ENCODE measurements at places on chromosomes 11 and 22.

GRCh38 chr11:27300974-27301373 lies 62.0 kb downstream of the CCDC34 start:
- DNase-seq: peak; percentile 36

DNA sequence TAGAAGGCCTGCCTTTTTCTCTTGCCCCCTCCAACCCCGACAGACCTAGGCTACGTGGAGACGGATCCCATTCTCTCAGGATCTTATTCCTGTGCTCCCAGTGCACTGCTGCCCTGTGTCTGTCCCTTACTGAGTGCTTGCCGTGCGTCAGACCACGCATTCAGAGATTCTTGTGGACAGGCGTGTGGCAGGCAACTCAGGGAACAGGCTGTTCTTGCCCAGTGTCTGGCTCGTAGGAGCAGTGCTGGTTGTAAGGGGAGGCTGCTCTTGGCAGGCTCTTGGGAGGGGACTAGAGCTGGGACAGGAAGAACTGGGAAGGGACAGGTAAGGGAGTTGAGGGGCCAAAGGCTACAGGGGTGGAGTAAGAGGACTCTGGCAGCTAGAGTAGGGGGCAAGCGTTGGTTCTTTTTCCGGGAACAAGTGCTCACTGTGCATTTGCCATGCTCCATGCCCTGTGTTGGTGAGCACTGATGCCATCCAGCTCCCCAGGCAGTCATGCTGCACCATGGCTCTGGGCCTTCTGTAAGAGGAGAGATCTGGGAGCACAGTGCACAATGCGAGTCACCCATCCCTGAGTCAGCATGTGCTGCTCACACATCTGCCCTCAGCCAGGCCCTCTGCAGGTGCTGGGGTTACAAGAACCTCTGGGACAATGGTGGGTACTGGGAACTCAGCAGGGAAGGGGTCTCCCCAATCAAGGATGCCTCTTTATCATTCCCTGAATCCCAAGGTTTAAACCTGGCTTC lies 119.1 kb downstream of the TBC1D22A start:
- peak; percentile 12 for DNase-seq

GRCh38 chr22:41263704-41264103 lies 22.3 kb downstream of the RANGAP1 start:
- DNase-seq: no peak

DNA sequence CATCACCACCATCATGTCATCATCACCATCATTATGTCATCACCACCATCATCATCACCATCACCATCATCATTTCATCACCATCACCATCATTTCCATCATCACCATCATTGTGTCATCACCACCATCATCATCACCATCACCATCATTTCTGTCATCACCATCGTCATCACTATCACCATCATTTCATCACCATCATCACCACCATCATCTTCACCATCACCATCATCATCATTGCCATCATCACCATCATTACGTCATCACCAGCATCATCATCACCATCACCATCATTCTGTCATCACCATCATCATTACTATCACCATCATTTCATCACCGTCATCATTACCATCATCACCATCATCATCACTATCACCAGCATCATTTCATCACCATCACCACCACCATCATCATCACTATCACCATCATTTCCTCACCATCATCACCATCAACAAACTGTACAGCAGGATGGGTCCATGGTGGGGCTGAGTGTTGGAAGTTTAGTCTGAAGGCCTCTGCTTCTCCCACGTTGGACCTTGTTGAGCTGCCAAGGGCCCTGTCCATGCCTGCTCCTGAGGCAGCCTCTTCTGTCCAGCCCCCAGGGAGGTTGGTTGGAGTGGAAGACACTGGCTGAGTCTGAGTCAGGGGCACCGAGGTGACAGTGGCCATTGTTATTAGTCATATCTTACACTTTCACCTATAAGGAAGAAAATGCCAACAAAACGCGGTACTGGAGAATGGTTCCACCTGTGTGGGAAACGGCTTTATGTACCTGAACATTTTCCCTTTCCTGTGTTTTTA lies 247.1 kb downstream of the TBC1D22A start:
- DNase-seq: no peak

DNA sequence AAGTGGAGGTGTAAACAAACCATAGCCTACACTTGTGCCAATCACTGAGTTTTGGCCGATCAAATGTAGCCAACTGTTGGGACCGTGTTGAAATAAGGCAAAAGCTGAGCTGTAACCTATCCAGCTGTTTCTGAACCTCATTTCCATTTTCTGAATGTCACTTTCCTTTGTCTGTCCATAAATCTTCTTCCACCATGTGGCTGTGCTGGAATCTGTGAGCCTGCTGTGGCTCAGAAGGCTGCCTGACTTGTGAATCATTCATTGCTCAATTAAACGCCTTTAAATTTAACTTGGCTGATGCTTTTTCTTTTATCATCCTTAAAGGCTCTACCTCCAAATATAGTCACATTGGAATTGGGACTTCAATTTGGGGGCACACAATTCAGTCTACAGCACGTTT lies 203.1 kb upstream of the MPPED2 start:
- peak; percentile 95 for DNase-seq

- DNase-seq: no peak
Measured at GRCh38 chr11:80973786-80974185, 1533.0 kb upstream of the TENM4 start.

- no peak for DNase-seq
Measured at GRCh38 chr11:28505232-28505631, 397.0 kb downstream of the METTL15 start.

GRCh38 chr22:27843441-27843840 lies 41.9 kb upstream of the MN1 start:
- no peak for DNase-seq

GRCh38 chr22:38228326-38228872 lies 26.6 kb downstream of the MAFF start:
- no peak for DNase-seq

DNA sequence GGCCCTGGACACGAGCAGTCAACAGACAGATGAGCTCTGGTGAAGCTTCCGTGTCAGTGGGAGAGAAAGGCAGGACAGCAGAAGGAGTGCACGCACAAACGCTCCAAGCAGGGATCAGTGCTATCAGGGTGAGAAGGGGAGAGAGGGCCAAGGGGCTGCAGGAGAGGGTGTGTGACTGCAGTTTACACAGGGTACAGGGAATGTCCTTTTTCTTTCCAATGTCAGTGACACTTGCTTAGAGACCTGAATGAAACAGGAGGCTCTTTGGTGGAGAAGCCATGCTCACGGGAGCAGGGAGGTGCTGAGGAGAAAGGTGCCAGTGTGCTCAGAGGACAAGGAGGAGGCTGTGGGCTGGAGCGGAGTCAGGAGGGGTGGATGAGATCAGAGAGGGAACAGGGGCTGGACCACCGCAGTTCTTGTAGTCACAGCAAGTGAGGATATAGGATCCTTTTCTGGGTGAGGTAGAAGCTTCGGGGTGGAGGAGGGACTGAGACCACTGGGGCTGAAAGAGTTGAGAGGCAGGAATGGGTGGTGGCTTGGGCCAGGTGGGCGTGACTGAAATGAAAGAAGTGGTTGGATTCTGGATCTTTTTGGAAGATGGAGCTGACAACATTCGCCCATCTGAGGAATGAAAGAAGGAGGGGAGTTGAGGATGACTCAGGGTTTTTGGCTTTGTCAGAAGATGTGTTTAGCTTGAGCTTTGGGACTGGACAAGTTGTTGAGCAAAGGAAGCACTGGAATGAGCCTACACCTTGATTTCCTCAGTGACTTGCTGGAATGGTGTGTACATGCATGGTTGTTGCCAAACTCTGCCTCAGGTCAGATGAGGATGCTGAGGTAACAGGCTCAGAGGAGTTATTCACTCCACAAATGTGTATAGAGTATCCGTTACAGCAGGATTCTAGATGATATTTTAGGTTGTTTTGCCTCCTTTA lies 87.9 kb downstream of the ADAMTS15 start:
- peak; percentile 18 for DNase-seq

GRCh38 chr22:36027579-36027934 lies 1.1 kb downstream of the RBFOX2 start:
- no peak for DNase-seq

- DNase-seq: no peak
Measured at GRCh38 chr22:17086788-17087497, 2.1 kb downstream of the IL17RA start.

DNA sequence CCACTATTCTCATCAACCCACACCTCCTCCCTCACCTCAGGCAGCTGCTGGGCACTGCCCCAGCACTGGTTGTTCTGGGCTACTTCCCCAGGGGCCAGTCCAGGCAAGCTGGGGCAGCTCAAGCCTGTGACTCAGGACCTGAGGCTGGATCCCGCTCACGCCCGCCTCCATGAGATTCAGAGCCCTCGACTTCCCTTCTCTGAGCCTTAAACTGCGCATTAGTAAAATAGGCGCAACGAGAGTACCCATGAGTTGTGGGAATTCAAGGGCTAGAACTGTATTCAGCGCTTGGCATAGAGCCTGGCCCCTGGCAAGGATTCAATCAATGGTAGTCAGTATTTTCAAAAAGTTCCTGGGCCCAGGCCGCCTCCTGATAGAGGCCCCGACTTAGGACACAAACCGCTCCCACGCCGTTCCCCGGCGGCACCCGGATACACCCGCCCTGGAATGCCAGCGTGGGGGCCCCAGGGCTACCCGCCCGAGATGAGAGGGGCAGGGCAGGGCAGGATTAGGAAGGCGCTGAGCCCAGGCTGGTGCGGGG lies 723 bp upstream of the CD82 start:
- DNase-seq: peak; percentile 72

DNA sequence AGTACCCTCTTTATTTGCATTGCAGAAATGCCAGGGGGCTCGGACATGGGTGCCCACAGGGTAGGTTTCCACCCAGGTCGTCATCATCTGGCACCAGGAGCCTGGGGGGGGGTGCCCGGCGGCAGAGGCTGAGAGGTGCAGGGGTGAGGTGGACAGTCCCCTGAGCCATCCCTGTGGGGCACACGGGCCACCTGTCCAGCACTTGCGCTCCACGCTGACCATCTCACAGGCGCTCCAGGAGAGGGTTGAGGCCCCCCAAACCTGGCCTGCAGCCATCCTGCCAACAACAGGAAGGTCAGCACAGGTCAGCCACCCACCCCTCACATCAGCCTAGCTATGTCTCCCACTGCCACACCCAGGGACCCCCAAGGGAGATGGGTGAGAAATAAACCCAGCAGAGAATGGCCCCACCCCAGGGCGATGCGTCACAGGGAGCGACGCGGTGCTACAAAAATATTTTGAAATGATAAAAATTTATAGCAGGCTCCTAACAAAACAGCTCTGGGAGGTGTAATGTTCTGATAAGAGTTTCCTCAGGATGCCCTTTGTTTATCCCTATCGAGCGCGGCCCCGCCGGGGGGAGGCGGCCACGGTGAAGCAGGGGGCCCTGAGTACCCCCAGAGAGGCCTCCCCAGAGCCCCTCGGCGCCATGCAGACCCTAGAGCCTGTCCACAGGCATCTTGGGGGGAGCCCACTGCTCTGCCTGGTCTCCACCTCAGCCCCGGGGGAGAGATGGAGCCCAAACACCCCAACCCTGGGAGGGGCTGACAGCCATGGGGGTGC lies 21.0 kb upstream of the GNB1L start:
- no peak for DNase-seq

- DNase-seq: no peak
Measured at GRCh38 chr11:46332568-46333393, 14.5 kb upstream of the DGKZ start.

Measured in fibroblast of skin of abdomen (primary cell).